ENCODE measurements at places on chromosomes 13 and 19.

DNA sequence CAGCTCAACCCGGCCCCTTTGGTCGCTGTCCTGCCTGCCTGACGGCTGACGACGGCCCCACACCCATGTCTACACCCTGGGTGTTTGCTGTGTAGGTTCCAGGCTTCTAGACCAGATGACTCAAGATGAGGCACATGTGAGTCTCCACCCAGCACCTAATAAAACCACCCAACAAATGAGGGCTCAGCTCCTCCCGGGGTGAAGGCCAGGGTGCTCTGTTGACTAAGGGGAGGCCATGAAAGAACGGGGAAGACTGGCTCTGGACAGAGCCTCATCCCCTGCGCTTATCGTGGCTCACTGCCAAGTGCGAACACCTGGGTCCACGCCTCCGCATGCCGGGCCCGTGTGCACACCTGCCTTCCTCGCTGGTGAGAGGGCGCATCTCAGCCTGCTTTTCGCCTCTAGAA lies 39.6 kb downstream of the COL4A2 start:
- DNase-seq = peak; percentile 49

DNA sequence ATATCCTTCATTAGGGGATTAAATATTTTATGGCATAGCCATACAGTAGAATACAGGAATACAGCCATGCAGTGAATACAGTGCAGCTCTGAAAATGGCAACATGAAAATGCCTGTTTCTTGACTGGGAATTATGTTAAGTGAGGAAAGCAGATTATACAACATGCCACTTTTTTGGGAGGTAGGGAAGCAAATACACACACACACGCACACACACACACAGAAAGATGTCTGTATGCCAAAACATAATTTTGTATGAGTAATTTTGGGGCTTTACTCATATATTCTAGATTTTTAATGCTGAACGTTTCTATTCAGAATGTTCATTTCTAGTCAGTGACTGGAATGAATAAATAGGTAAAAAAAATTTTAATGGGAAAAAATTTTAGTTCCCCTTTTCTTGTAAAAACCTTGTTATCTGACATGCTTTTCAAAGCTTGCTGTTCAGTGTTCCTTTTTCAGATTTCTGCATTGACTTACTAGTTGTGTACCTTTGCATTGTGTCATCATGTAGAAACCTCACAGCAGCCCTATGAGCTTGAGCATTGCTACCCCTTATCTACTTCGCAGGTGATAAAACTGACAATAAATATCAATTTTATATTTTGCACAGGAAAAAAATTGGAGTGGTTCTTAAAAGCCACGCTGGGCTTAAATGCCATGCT lies 7.8 kb downstream of the GPR183 start:
- no peak for DNase-seq

DNA sequence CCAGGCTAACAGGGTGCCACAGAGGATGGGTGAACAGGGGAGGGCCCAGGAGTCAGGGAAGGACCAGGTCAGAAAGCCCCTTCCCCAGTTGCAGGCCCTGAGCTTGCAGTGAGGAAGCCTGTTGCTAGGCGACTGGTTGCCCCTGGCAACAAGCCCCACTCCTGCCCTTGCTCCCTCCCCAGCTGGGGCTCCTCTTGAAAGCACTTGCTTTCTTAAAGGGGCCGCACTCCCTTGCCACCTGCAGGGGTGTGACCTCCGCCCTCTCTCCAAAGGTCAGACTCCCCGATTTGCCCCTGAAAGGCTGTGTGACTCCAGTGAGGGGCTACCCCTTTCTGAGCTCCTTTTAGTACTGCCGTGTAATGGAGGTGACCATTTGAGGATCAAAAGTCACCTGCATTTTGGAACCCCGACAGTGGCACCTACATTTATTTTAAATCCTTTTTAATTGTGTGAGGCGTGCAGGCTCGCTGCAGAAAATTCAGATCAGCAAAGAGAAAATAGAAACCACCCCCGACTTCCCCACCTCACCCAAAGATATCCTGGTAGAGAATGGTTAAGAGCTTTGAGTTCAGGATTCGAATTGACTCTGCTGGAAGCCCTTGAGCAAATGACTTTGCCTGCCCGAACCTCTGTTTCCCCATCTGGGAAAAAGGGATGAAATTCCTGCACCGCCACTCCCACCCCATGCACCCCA lies 4.8 kb downstream of the FCHO1 start:
- DNase-seq = peak; percentile 40

- no peak for DNase-seq
Observed at GRCh38 chr13:95367309-95367843, 66.1 kb upstream of the ABCC4 start.

DNA sequence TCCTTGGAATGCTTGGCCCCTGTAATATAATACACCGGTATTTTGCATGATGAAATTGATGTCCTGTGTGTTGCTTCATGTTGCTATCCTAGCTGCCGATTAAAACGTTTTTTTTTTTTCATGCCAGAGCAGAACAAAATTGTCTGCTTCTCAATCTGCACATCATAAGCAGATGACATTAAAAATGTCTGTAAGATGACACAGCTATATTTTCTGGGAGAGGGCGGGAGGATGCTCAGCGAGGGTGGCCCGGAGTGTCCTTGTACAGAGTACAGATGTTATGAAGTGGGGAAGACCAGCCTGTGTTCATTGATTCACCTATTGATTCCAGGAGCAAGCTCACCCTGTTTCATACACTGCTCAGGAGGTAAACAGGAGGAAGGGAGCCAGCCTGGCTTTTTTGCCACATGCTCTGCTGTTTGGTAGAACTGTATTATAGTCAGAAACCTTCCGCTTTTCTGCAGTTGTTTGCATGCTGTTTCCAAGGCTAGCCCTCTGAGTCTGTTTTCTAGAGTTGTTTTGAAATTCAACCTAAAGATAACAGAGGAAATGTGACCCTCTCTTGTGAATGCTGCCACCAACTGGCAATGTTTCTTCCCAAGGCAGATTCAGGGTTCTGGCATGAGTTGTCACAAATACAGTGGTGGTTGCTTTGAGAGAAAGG lies 4.7 kb upstream of the IRS2 start:
- DNase-seq = peak; percentile 39

DNA sequence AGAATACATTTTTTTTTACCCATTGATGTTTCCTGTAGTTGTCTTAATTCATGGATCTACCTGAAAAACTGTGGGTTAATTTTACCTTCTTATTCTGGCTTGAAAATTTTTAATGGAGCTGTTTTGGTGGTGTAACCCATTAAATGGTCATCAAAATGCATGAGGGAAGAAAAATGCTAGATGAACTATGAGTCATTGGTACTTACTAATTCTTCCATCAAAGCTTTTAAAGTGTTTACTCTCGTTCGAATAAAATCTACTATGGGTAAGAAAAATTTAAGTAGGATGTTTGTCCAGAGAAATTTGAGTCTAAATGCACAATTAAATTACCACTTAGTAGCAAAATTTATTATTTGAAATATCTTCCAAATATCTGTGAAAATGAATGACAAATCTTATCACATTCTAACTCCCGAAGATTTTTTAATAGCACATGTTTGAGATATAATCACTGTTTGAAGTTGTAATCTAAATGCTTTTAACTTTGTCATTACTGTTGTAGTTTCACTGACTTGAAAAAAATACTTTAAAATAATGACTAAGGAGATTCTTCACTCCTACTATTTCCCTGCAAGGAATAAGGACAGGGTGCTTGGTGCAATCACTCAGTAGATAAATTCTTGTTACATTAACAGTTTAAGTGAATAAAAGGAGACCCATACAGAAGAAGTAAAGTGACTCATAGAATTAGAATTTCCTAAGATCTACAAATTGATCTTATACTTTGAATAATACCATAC lies 437.7 kb downstream of the IRS2 start:
- DNase-seq = peak; percentile 84

GRCh38 chr13:105816994-105817393 lies 718.5 kb downstream of the EFNB2 start:
- DNase-seq = no peak

DNA sequence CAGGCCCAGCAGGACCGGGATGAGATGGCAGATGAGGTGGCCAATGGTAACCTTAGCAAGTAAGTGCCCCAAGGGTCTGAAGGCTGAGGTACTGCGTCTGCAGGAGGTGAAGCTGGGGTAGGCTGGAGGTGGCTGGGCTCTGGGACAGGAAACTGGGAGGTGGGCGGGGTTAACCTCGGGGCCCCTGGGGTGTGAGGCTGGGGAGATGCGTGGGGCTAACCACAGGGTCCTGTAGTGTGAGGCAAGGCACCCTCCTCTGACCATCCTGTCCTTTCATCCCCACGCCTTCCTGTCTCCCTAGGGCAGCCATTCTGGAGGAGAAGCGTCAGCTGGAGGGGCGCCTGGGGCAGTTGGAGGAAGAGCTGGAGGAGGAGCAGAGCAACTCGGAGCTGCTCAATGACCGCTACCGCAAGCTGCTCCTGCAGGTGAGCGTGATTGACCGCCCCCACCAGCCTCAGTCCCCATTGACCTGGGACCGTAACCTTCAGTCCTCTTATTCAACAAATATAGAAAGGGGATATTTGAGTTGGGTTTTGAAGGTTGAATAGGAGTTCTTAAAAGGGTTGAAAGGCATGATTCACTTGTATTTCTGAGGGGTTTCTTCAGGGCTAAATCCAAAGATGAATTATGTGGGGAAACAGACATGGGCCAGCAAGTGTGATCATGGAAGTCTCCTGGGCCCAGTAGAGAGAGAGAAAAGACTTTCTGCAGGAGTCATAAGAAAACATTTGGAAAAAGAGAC lies 35.7 kb downstream of the KCNC3 start:
- DNase-seq = no peak

GRCh38 chr13:38180670-38181069 lies 169.0 kb upstream of the UFM1 start:
- DNase-seq = peak; percentile 8

DNA sequence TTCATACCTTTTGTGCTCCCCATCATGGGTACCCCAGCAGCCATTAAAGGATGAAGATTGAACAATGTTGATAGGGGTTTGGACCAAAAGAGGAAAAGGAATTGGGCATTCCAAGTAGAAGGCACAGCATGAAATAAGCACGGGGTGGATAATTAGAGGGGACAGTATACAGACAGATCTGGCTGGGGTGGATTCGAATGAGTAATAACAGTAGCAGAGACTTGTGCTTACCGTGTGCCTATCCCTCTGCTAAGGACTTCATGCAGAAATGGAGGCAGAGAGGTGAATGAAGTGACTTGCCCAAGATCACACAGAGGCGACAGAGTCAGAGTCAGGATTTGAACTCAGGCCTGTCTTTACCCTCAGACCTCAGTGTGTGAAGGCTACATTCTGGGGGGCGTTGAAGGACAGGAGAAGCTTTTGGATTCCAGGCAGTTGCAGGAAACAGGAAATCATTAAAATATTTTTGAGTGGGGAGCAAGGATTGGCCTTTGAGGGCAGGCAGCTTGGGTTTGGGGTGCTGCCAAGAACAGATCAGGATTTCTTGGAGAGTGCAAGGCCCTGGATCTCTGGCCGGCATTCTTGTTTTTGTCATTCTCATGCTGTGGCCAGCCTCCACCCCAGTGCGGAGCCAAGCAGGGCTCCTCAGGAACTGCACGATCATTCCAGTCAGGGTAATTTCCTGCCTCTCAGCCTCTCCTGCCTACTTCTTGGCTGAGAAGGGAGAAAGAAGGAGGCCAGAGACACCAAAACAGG lies 18.7 kb downstream of the PAF1 start:
- DNase-seq = peak; percentile 99

DNA sequence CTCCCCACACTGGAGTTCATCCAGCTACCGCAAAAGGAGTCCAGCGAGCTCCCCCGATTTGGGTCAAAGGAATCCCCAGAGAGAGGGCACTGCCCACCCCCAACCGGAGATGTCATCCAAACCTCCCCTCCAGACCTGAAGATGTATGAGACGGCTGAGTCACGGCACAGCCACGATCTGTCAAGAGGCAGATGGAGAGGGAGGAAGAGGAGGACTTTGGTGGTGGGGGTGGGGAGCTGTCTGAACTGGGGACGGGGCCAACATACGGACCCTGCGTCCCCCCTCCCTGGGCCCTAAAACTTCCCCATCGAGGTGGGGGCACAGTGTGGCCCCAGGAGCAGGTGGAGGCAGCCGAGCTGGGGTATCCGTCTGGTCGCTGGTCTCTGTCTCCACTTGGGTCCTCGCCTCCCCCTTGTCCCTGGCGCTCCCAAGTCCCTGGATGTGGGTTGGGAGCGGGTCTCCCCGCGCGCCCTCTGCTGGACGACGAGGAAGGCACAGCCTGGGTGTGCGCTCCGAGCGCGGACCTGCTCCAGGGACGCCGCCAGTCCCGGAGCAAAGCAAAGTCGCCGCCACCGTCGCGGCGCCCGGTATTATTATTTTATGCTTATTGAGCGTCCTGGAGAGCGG lies 3.8 kb downstream of the PDE4A start:
- peak; percentile 79 for DNase-seq

DNA sequence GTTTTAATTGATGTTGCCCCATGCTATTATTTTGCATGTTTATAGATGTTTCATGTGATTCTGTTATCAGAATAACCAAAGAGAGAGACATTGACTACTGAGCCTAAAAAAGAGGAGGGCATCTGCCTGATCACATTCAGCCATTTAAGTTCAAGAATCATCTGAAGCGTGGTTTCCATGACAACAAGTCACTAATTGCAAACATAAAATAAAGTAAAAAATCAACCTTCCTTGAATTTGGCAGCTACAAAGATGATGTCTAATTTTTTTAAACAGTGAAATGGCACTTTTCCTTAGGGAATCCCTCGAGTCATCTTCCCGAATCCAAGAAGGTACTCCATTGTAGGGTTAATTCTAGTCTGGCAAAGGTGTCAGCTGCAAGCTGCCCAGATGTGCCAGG lies 884.2 kb downstream of the DIAPH3 start:
- no peak for DNase-seq

DNA sequence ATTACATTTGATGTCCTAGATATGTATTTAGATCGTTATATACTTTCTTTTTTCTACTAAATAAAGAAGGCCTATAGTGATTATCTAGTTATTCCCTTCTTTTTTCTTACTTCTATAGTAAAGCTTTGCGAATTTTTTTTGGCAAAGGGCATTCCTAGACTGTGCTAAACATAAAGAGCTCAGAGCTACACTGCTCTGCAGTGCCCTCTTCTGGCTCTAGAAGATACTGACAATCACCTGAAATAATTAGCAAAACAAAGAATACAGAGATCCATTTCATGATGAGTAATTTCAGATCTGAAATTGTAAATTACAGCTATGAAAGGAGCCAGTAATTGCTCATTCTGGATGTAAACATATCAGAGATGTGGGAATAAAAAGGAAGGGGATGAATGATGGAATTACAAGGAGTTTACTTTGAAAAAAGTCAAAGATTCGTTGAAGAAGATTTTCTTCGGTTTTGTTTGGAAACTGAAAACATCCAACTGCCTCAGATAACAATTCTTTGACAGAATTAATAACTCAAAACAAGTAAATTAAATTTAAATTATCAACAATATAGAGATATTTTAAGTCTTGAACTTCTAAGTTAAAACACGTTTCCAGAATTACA lies 288.5 kb downstream of the NALCN start:
- peak; percentile 57 for DNase-seq

All from EH (cell line).